ENCODE measurements at places on chromosomes 2 and 18. TPM values are rescaled to one million over a fixed set of nuclear protein-coding genes. Genes with fewer than 3 reads are reported as not detected.

- no peak for DNase-seq
These were observed 37.4 kb downstream of the TTC32 start for GRCh38 chr2:19864381-19864780.

Gene CPLX4
- not detected for total RNA-seq

Gene BOLL
- total RNA-seq = not detected

GRCh38 chr2:177289824-177290628 lies 25.5 kb upstream of the NFE2L2 start:
- no peak for DNase-seq

- no peak for DNase-seq
These were observed 121.1 kb upstream of the RMP24 start for GRCh38 chr18:35851286-35851970.

Gene OSBPL6
- not detected for total RNA-seq

Gene CFAP221
- total RNA-seq = not detected

DNA sequence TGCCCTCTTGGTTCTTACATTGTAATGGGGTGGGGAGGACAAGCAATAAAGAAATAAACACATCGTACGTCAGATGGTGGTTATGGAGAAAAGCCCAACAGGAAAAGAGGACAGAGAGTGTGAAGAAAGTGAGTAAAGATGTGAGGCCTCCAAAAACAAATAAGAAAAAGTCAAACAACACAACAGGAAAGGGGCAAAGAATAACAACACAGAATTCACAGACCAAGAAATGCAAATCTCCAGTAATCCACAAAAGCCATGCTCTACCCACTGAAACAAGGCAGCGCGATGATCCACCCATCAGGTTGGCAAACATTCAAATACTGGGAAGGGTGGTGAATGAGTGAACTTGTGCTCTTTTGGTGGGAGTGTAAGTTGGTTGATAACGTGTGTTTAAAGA lies 16.7 kb upstream of the DUSP2 start:
- DNase-seq = no peak

- no peak for DNase-seq
These were observed 12.3 kb upstream of the STK17B start for GRCh38 chr2:196183528-196184231.

DNA sequence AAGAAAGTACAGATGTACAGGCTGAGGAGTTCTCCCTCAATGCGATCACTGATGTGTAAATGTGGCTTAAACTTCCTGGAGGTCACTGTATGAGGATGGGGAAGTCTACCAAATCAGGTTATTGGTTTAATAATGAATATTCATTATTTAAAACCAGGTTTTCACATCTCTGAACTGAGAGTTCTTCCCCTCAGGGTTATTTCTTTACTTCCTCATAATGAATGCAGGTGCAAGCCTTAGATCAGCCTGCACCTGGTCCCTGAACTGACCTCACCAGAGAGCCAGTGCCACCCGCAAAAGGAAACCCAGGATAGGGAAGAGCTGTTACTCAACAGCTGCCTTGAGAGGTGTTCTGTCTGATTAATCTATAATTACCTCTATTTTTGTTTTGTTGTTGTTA lies 369.0 kb downstream of the EPHA4 start:
- no peak for DNase-seq

GRCh38 chr2:29025711-29026110 lies 44.6 kb downstream of the TOGARAM2 start:
- no peak for DNase-seq

DNA sequence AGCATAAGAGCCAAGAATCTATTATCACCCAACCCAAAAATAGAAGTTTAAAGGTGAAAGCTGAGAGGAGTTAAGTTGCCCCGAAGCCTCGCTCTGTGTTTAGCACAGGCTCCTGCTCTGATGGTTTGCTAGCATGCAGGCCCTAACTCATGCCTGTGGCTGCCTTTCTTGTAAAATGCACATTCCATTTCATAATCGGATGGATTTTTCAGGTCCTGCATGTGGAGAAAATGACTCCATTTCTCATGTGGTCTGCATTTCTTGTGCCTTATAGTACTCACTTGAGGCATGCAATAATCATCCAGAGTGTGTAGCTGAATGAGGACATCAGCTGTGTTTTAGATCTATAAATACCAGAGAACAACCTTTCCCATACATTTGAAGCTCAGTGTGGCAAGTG lies 381.8 kb downstream of the CPS1 start:
- DNase-seq = no peak

Gene WDR33
- total RNA-seq = 90.2 TPM

DNA sequence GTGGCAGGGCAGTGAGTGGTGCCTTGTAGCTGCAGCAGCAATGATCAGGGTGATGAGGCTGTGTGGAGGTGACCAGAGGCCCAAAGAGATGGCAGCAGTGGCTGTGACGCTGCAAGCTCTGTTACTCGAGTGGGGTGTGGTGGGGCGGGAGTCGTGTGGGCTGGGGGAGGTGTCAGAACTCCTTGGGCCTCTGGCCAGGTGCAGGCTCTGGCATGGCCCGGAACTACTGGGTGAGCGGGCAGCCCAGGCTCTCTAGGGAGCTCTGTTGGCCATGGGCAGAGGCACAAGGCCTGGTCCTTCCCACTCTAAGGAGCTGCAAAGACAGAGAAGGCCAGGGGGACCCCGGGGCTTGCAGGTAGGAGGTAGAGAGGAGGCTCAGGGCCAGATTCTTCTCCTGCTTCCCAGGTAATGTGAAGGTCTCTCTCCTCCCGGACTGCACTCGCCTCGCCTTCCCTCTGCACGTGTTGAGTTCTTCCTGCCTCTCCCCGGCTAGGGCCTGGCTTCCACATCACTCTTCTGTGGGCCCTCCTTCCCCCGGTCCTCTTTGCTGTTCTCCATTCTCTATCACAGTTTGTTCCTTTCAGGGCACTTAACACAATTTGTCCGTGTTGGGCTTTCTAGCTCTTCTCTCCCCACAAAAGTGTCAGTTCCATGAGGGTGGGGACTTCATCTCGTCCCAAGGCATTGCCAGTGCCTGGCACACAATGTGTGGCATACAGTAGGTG lies 114.8 kb downstream of the MCFD2 start:
- no peak for DNase-seq
